Kidney epithelial cell (primary cell): ENCODE measurements at places on chromosomes 7 and 10. TPM values are rescaled to one million over a fixed set of nuclear protein-coding genes. Genes with fewer than 3 reads are reported as not detected.

Gene MRC1
- 0.07 and 0.29 TPM in 2 replicates for total RNA-seq

Gene ASCC1
- total RNA-seq = 30.7 and 38.6 TPM in 2 replicates

Gene NPFFR1
- 0.04 and 0.21 TPM in 2 replicates for total RNA-seq

Gene FASTK
- total RNA-seq = 70.9 and 71.7 TPM in 2 replicates

Gene PON3
- total RNA-seq = not detected in 2 replicates

Gene STN1
- 25.1 and 28.1 TPM in 2 replicates for total RNA-seq

Gene MCM10
- 2.4 and 2.8 TPM in 2 replicates for total RNA-seq

Gene IDI2
- 0.13 TPM in 1 of 2 replicates, not detected in the other for total RNA-seq

Gene RHOBTB1
- 21.3 and 22.2 TPM in 2 replicates for total RNA-seq

Gene CLDN12
- total RNA-seq = 62.7 and 63.3 TPM in 2 replicates

Gene GIMAP4
- total RNA-seq = 0.13 TPM in 1 of 2 replicates, not detected in the other

Gene FAM25G
- 3.2 and 15.7 TPM in 2 replicates for total RNA-seq

Gene NAT16
- not detected in 2 replicates for total RNA-seq

Gene TUBAL3
- 0.34 and 0.46 TPM in 2 replicates for total RNA-seq

Gene ERVW-1
- total RNA-seq = not detected in 2 replicates

Gene HOGA1
- total RNA-seq = 3.4 and 5.1 TPM in 2 replicates

Gene UCN3
- not detected in 2 replicates for total RNA-seq

Gene ZNF679
- not detected in 2 replicates for total RNA-seq

Gene SEMA3D
- total RNA-seq = 0.50 and 0.62 TPM in 2 replicates

Gene MEOX2
- not detected in 2 replicates for total RNA-seq

Gene ZNF398
- total RNA-seq = 14.2 and 16.0 TPM in 2 replicates

Gene CNPY1
- total RNA-seq = not detected in 2 replicates

Gene ZP3
- 6.0 and 8.6 TPM in 2 replicates for total RNA-seq

Gene PDE6C
- total RNA-seq = not detected in 2 replicates

Gene CAV1
- 15.8 and 19.4 TPM in 2 replicates for total RNA-seq

Gene CCL24
- not detected in 2 replicates for total RNA-seq

Gene LHFPL3
- total RNA-seq = not detected in 2 replicates

Gene EN2
- total RNA-seq = 0.07 and 0.17 TPM in 2 replicates

Gene COL17A1
- 0.21 and 0.33 TPM in 2 replicates for total RNA-seq

Gene PRKAR2B
- 3.7 and 4.1 TPM in 2 replicates for total RNA-seq

Gene SERPINE1
- total RNA-seq = 229 and 245 TPM in 2 replicates

Gene DUS4L
- total RNA-seq = 16.4 and 19.6 TPM in 2 replicates

Gene CEP55
- 7.6 and 11.4 TPM in 2 replicates for total RNA-seq

Gene TEX47
- total RNA-seq = not detected in 2 replicates

Gene IFIT1B
- total RNA-seq = not detected in 2 replicates

Gene ACTR3C
- total RNA-seq = 3.3 and 4.0 TPM in 2 replicates
